Upper lobe of right lung (tissue), 1 donor: ENCODE measurements at places on chromosomes 4 and X.

- no peak for DNase-seq
Measured at GRCh38 chr4:24965627-24966026, 52.8 kb upstream of the CCDC149 start.

- no peak for DNase-seq
Measured at GRCh38 chr4:41572956-41573355, 35.0 kb downstream of the LIMCH1 start.

GRCh38 chrX:54640103-54640690 lies 110.2 kb downstream of the GNL3L start:
- DNase-seq: no peak

GRCh38 chr4:60209588-60209987 lies 990.5 kb upstream of the ADGRL3 start:
- DNase-seq: no peak

DNA sequence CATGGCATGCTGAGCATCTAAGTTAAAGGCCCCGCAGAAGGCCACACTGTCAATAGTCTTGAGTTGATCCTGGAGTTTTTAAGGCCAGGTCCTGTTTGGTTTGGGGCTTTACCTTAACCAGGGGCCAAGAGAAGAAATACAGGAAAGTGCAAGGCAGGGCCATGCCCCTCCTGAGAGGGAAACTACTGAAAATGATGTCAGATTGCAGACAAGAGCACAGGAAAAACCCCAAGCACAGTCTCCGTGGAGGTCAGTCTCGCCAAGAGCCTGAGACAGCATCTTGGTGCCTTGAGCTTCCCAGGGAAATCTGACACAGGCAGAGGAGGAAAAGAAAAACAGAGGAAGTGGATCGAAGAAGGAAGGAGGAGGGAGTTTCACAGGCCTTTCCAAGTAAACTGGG lies 32.2 kb upstream of the GATB start:
- no peak for DNase-seq

DNA sequence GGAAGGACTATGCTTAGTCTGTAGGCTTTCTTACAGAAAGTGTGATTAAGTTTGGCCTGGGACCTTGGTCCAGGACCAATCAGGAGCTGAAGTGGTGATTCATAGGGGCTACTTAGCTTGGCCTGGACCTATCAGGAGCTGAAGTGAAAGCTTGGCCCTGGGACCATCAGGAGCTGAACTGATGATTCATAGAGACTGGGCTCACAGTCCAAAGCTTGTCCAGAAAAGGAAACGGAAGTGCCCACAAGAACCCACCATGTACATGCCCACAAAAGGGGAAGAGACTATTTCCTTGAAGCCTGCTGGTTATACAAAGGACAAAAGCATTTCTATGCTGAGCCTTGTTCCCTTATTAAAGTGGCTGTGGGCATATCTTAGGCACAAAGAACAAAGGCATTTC lies 12.6 kb downstream of the TENT5D start:
- no peak for DNase-seq

DNA sequence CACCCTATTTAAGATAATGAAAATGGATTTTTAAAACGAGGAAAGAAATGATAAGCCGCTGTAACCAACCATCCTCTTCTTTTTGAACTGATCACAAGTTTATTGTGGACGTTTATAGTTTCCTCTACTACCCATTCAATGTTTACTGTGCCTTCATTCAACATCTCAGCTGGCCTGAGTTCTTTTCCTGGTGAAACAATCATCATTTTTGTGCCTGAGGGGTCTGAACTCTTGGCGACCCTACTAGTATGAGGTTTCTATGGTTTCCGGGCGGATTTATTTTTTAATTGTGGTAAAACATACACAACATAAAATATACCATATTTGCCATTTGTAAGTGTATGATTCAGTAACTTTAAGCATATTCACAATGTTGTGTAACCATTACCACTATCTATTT lies 100.7 kb downstream of the SPRY1 start:
- no peak for DNase-seq

- no peak for DNase-seq
Measured at GRCh38 chr4:86218746-86219473, 140.9 kb downstream of the MAPK10 start.

DNA sequence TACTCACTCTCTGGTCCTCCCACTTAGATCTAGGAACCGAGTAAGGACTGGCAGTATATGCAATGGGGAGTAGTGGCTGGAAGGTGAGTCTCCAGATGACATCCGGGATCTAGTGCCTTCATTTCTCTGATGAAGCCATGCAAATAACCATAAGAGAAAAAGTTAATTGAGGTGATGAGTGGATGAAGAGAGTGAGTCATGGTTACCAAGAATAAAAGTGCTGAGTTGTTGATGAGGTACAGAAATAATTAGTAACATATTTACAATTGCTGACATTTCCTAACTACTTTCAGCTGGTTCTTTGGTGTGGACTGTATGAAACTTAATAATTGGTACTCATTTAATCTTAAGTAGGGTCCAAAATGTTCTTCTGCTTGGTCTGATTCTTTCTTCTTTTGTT lies 146.7 kb upstream of the PITX2 start:
- no peak for DNase-seq

DNA sequence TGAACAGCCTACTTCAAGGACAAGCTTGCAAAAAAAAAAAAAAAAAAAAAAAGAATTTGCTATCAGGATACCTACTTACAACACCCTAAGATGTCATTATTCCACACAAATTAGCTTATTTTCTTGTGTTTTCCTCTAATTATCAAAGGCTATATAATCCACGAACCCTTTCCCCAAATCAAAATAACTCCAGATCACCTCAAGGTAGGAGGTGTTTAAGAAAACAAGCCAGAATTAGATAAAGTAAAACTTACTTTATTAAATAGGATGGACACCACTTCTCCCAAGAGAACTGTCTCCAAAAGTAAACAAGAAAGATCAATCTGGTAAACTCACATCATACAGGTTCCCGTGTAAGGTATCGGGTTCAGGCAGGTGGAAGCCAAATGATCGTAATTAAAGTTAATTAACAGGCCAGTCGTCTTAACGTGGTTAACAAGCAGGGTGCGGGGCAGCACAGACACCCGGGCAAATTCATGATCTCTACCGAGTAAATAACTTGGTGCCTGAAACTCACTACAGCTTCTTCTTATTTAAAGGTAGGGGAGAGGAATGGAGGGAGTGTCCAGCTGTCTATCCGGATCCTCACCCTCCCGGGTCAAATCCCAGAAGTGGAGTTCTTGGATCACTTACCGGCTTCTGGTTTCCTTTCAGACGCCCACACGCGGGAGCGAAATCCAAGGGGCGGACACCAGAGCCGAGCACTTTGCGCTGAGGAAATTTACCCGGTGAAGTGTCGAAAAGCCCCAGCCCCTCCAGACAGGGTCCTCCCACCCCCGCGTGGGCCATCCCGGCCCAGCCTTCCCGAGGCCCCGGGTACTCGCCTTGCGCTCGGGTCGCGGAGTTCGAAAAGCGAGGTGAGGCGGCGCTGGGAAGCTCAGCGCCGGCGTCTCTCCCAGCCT lies 708 bp downstream of the ARAP2 start:
- peak; percentile 85 for DNase-seq

GRCh38 chrX:138191998-138192397 lies 519.5 kb downstream of the FGF13 start:
- DNase-seq: no peak

GRCh38 chrX:41480508-41481260 lies 33.5 kb downstream of the NYX start:
- peak; percentile 65 for DNase-seq

- DNase-seq: no peak
Measured at GRCh38 chr4:19945979-19946380, 305.7 kb upstream of the SLIT2 start.

- no peak for DNase-seq
Measured at GRCh38 chr4:129455482-129455881, 359.5 kb downstream of the C4orf33 start.

DNA sequence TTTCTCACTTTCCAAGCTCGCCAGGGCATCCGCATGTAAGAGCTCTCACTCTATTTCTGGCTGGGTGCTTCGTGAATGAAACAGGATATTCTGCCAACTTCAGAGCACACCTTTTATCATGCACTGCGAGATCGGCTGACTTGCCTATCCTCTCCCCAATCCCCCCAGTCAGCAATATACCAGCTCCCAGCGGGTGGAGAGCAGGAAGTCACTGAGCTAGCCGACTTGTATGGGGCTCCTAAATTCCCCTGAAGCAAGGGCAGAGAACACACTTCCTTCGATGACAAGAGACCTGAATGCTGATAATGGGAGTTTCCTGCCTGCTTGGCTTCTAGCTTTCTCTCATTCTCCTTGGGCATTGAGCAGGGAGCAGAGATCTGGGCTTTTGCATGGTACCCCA lies 33.8 kb upstream of the MAMLD1 start:
- no peak for DNase-seq

- no peak for DNase-seq
Measured at GRCh38 chr4:8528713-8529112, 51.5 kb upstream of the GPR78 start.

DNA sequence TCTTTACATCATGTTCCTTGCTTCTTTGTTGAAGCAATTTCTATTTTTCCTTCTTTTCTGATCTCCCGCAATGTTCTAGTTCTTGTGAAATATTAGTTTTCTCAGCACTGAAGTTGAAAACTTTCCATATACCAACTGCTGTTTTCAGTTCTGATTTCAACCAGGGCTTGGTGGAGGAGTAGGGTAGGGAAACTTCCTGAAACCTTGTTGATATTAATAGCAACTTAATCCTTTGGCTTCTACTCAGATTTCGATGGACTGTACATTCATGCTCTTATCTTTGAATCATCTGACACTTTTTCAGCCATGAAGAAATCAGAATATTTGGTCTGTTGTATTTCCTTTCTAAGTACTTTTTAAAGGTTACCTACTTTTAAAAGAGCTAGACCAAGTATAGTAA lies 315.8 kb downstream of the RPA4 start:
- DNase-seq: no peak

DNA sequence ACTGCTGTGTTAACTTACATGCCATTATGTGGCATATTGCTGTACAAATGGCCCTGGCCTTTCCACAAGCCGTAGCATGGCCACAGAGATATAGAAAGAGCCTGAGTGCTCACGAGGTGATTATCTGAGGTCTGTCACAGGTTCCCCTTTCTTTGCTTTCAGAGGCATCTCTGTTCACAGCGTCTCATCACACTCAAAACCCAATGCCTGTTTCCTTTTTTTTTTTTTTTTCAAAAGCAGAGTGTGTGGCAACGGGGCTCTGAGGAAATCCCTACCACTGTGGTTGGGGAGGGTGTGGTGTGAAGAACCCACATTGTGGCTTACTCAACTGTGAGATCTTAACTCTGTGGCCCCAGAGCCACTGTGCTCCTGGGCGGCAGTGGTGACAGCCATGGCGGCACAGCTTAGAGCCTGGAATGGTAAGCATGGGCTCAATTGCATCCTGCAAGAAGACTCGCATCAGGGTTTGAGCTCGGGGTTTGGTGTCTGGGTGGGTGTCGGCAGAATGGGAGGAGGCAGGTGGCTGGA lies 30.8 kb downstream of the RTL5 start:
- peak; percentile 67 for DNase-seq

GRCh38 chr4:81255524-81255923 lies 40.5 kb upstream of the PRKG2 start:
- DNase-seq: no peak

DNA sequence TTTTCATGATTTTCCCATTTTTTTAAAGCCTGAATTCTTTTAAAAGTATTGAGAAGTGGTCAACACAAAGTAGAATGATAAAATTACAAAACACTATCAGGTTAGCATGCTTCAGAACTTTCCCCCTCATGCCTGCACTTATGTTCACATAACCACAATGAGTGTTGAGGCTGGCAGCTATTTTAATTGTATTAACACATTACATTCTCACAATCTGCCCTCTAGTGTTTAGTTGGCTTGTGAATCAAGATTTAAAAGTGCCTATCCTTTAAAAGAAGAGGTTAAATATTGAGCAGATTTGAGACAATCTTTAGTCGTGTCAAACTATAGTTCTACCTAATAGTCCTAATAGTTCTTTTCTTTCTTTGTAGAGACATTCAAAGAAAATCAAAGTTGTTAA lies 93.6 kb upstream of the NAP1L5 start:
- no peak for DNase-seq

- no peak for DNase-seq
Measured at GRCh38 chr4:155849042-155849441, 17.0 kb downstream of the ASIC5 start.
